ENCODE measurements at places on chromosomes 6 and 20.

- no peak for DNase-seq
Observed at GRCh38 chr20:15171016-15171415, 833.6 kb upstream of the FLRT3 start.

- no peak for DNase-seq
Observed at GRCh38 chr6:73250016-73250415, 13.0 kb downstream of the KHDC1 start.

DNA sequence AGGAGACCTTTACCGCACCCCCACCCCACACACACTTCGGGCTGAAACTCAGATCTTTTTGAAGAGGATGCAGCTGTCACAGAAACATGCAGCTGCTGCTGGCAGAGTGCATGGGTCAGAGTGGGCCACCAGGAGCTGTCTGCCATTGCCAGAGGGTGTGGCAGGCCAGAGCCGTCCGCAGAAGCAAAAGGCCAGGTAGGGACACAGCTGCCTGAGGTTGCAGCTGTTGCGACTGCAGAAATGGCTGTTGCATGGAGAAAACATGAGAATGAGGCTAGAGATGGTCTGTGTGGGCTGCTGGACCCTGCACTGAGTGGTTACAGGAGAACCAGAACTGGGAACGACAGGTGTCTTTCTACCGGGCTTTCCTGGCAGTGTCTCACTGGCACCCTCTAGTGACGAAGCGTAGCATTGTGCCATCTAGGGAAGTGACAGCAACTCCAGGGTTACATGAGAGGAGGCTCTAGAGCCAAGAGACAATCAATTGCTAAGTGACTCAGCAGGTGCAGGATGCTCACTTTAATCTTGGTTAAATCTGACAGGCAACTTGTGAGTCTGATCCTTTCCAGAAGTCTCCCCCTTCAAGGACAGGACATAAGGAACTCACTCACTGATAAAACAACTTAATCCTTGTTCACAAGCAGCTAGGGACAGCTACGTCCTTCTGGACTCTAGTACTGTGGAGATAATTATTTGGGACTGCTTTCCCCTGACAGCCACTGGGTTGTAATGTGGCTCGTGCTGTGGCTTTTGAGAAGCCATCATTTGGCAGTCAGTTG lies 29.1 kb upstream of the SERPINB9 start:
- peak; percentile 85 for DNase-seq

DNA sequence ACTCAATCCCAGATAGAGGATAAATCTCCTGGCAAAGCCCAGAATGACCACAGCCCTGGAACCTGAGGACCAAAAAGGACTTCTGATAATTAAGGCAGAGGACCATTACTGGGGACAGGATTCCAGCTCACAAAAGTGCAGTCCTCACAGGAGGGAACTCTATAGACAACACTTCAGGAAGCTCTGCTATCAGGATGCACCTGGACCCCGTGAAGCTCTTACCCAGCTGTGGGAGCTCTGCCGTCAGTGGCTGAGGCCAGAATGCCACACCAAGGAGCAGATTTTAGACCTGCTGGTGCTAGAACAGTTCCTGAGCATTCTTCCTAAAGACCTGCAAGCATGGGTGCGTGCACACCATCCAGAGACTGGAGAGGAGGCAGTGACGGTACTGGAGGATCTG lies 992 bp downstream of the ZSCAN16 start:
- DNase-seq: no peak

GRCh38 chr6:3725145-3726047 lies 26.1 kb downstream of the PXDC1 start:
- no peak for DNase-seq

- peak; percentile 73 for DNase-seq
Observed at GRCh38 chr20:62405108-62405980, 1.7 kb downstream of the CABLES2 start.

DNA sequence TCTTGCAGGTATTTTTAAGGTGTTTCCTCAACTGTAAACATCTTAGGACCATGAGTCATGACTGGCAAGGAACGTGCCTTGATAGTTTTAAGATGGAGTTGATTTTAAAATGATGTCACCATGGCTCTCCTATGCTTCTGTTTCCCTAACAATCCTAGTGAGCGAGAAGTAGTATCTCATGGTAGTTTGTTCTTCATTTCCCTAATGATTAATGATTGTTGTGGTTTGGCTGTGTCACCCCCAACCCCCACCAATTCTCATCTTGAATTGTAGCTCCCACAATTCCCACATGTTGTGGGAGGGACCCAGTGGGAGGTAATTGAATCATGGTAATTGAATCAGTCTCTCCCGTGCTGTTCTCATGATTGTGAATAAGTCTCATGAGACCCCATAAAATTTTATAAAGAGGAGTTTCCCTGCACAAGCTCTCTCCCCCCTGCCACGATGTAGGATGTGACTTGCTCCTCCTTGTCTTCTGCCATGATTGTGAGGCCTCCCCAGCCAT lies 16.8 kb upstream of the BNIP5 start:
- DNase-seq: no peak

- DNase-seq: no peak
Observed at GRCh38 chr20:3559231-3559630, 88.4 kb downstream of the ATRN start.

- DNase-seq: peak; percentile 74
Observed at GRCh38 chr6:25458485-25458884, 179.3 kb downstream of the CARMIL1 start.

- no peak for DNase-seq
Observed at GRCh38 chr20:7775072-7775471, 165.2 kb downstream of the HAO1 start.

- DNase-seq: no peak
Observed at GRCh38 chr6:40724886-40725285, 137.7 kb upstream of the LRFN2 start.

GRCh38 chr6:18985996-18986395 lies 598.8 kb downstream of the RNF144B start:
- DNase-seq: no peak

DNA sequence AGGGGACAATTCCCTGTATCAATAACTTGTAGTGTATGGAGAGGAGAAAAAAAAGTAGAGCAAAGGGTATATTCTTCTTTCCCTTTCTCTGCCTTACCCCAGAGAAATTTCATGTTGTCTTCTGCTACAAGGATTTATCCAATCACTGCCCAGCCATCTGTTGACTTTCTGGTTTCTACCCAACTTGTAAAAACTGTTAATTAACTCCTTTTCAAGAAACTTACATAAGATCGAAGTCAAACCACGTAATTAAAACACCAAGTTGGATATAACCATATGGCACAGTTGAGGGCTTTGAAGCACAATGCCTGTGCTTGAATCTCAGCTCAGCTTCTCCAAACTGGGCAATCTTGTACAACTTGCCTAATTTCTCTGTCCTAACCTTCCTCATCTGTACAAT lies 99.5 kb downstream of the MAN1A1 start:
- no peak for DNase-seq

DNA sequence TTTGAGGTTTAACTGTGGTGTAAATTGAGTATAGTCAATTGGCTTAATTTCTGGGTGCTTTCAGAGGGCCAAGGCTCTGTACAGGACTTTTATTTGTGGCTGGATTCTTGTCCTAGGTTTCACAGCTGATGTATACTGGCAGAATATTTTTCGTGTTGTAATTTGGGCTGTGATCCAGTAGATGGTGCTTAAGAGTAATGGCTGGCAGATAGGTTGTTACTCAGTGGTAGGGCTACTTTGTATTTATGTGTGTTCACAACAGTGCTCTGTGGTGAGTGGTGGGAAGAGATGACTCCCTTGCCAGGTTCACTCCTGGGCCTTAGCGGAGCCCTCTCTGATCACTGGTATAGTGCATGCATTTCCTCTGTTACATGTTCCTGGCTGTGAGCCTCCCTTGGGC lies 34.5 kb upstream of the FERMT1 start:
- DNase-seq: no peak

DNA sequence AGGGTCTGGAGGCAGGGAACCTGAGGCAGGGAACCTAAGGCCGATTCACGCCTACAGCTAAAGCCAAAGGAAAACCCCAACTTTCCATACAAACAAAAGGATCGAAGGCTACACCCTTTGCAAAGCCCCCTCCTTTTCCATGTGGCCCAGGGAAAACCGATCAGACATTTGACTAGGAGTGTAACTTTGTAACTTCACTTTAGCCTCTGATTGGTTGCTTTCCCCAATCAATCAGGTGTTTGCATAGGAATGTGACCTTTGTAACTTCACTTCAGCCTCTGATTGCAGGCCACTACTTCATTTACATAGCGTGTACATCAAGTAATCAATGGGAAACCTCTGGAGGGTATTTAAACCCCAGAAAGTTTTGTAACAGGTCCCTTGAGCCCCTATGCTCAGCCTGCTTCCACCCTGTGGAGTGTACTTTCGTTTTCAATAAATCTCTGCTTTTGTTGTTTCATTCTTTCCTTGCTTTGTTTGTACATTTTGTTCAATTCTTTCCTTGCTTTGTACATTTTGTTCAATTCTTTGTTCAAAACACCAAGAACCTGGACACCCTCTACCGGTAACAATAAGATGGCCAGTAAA lies 43.3 kb downstream of the CHD6 start:
- no peak for DNase-seq

All from RWPE1 (cell line).